ENCODE measurements at places on chromosomes 11 and 22.

- no peak for DNase-seq
Observed at GRCh38 chr11:75103380-75104026, 6.8 kb upstream of the OR2AT4 start.

GRCh38 chr22:46079861-46080821 lies 70.2 kb upstream of the PPARA start:
- no peak for DNase-seq

DNA sequence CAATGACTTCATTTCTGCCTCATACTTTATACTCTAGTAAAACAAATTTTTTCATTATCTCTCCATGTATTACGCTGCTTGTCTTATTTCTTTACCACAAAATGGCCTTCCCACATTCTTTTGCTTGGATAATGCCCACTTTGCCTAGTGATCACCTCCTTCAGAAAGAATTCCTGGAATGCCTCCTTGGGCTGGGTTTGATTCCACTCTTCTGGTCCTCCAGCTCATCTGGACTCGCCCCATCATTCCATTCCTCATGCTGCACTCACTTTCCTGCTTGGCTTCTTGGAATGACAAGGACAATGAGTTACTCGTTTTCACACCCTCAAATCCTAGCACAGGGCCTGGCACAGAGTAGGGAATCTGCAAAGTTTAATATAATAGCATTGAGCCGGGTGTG lies 475.1 kb upstream of the LARGE1 start:
- no peak for DNase-seq

DNA sequence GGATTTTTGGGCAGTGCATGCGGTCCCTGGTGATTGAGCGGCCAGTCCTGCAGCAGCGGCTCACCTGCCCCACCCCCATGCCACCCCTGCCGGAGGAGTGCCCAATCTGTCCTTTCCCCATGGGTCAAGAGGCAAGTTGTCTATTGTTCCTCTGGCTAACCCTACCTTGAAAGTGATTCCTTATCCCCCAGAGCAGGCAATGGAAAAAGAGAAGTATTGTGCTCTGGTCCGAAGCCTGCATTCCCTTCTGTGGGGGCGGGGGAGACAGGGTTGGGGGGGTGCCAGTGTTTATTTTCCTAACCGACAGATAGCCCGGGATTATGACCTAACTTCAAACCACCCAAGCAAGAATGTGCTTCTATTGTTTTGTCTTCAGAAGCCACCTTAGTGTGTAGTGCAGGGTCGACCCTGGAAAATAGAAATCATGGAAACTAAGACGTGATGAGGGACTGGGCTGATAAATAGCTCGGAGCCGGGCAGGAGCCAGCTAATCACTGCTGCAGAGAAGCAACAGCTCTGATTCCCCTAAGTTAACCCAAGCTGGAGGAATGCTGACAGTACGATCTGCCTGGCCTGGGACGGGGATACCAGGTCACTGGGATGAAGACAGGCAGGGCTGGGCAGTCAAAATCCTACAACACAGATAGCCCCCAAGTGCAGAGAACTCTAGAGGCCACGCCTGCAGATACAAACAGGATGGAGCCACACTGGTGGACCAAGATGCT lies 38.7 kb upstream of the ATXN10 start:
- DNase-seq = no peak

GRCh38 chr11:129323896-129324502 lies 51.6 kb upstream of the BARX2 start:
- no peak for DNase-seq

- no peak for DNase-seq
Observed at GRCh38 chr11:34976496-34977088, 60.2 kb downstream of the PDHX start.

GRCh38 chr22:21444701-21445436 lies 22.3 kb upstream of the TMEM191C start:
- no peak for DNase-seq

GRCh38 chr11:44467931-44468330 lies 97.5 kb upstream of the CD82 start:
- DNase-seq = no peak

GRCh38 chr11:73229321-73229895 lies 11.3 kb downstream of the P2RY2 start:
- DNase-seq = no peak

DNA sequence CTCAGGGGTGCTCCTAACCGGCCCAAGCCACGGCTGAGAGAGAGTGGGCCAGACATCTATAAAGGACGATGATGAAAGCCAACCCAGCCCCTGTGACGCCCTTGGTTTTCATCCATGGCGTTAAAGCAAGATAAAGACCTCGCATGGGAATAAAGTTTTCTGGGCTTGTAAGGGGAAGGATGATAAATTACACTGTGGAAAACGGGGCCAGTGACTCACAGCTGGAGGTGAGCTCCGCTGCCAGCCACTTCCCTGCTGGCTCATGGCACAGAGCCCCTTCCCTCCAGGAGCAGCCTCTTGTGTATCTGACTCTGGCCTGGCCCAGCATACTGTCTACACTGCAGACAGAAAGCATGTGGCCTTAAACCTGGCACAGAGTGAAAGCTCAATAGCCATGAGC lies 503.2 kb upstream of the B3GAT1 start:
- DNase-seq = no peak

- no peak for DNase-seq
Observed at GRCh38 chr22:21932347-21932746, 20.3 kb downstream of the PPM1F start.

DNA sequence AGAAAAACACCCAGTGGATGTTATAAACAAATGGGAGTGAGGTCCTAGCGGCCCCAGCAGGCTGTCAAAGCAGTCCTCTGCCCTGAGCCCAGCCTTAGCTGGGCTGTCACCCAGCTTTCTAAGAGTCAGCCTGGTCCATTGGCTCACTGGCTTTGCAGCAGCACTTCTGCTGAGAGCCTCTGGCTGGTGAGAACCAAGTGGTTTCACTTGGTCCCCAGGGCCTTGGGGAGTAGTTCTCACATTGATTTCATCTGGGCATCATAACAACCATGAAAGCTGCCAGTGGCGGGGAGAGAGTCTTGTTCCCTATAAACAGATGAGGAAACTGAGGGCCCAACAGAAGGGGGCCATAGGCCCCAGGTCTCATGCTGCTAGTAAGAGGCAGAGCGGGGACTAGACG lies 11.4 kb downstream of the SEC14L6 start:
- no peak for DNase-seq

DNA sequence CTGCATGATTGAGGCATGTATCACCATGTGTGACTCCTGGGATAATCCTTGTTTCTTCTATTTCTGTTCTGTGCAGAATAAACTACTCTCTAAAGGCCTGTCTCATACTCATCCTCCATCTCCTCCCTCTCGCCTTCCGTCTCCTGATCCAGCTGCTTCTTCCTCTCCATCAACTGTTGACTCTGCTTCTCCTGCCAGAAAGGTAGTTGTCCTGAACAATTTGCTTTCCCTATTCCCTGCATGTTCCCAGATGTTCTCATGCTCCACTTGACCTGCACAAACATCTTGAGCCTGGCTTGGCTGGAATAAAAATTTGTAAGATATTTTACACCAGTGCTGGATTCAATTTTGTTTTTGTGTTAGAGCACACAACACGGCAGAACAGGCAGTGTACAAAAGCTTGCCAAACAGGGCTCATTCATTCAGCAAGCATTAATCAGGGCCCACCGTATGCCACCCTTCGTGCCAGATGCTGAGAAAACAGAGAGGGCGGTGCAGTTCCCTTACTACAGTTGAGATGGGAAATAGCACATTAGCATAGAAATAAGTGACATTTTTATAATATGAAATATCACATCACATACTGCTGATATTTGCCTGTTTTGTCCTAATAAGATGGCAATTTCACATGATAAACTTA lies 133.3 kb upstream of the PARVA start:
- no peak for DNase-seq

GRCh38 chr11:75867778-75868374 lies 52.9 kb downstream of the UVRAG start:
- peak; percentile 24 for DNase-seq

DNA sequence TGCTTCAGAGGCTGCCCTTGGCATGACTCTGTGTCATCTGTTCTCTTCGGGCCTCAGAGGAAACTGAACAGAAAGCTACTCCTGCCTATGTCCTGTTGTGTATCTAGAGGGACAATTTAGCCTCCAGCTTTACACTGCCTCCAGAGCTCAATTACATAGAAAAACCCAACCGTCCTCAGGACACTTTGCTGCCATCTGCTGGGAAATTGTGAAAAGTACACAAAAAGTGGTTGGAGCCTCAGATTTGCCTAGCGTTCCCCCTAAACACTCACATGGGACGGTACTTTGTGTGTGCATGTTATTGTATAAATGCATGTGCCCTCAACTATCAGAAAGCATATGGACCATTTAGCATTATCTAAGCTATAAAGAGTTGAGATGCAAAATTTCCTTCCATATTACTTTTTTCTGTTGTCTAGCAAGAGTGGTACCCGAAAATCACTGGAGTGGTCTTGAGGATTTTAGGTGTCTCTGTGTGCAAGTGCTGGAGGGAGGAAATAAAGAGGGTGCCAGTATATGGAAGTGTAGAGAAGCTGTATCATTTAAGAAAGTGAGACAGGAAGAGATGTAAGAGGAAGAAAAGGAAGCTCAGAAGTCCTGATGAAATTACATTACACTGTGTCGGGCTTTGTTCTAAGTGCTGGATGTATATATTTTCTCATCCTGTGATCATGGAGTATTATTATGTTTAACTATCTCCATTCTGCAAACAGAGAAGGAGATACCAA lies 8.7 kb upstream of the MS4A4E start:
- DNase-seq = no peak

GRCh38 chr11:118073554-118073953 lies 3.3 kb upstream of the TMPRSS4 start:
- DNase-seq = no peak

DNA sequence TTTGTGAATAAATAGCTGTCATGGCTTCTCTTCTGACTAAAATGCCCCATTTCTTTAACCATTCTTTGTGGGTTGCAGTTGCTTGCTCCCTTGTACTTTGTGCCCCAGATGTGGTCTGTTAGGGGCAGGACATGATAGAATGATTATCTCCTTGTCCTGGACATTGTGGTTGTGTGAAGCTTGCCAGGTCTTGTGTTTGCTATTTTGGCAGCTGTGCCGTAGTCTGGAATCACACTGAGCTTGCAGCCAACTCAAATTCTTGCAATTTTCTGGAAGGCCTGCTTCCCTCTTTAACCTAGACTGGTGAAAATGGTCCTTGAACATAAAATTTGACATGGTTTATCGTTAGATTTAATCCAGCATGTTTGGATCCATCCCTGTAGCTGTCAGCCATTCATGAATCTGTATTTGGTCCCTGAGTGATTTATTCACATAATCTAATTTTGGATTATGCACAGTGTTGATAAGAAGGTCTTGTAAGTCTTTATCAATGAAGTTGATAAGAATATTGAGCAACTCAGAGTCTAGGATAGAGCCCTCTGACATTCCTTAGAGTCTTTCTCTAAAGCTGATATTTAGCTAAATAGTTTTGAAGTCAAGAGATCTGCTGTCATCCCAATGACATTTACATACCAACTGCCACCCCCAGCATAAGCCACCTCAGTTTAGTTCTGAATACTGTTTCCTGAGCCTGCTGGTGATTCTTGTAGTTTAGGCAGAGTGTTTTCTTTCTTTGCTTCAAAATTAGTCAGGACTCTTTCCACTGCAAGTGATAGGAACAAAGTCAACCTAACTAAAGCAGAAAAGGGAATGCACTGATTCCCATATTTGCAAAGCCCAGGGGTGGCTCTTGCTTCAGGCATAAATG lies 9.8 kb downstream of the SPON1 start:
- no peak for DNase-seq

- DNase-seq = no peak
Observed at GRCh38 chr11:4962816-4963215, 7.3 kb upstream of the OR51A2 start.

- no peak for DNase-seq
Observed at GRCh38 chr11:850775-851763, 8.4 kb downstream of the TSPAN4 start.

GRCh38 chr22:19064354-19065054 lies 57.7 kb downstream of the DGCR2 start:
- no peak for DNase-seq

DNA sequence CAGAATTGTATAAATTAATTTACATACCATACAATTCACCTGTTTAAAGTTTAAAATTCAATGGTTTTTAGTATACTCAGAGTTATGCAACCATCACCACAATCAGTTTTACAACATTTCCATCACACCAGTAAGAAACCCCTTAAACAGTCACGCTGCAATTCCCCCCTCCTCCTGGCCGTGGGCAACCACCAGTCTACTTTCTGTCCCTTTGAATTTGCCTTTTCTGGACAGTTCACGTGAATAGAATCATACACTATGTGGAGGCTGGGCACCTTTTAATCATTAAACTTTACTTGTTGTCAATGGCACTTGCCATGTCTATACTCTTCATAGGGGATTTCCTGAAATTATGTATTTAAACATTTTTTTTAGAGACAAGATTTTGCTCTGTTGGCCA lies 20.1 kb upstream of the SWAP70 start:
- DNase-seq = no peak

DNA sequence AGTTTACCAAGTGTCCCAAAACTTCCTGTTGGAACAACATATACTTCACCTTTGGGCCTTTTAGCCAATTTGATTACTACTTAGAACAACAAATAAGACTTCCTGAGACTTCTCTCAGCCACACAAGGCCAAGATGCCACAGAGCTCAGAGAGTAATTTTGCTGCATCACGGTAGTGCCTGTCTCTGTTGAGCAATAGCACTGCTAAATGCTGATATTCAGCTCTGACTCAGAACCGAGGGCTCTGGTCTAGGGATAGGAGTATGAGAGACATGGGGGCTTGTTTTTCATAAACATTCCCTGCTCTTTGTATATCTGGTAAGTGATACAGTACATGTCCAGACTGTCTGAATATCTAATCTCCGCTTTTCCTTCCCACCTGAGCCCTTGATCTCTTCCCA lies 260.4 kb upstream of the ARHGAP20 start:
- DNase-seq = no peak

Data from stimulated activated CD8-positive, alpha-beta memory T cell treated with anti-CD3 and anti-CD28 coated beads, Interleukin-7, amount 100 ng/mL, for 4 hours (primary cell).